ENCODE measurements at places on chromosomes 7 and 10.
A peak's percentile ranks its signal among the peaks of the same experiment; 100 is the strongest.

DNA sequence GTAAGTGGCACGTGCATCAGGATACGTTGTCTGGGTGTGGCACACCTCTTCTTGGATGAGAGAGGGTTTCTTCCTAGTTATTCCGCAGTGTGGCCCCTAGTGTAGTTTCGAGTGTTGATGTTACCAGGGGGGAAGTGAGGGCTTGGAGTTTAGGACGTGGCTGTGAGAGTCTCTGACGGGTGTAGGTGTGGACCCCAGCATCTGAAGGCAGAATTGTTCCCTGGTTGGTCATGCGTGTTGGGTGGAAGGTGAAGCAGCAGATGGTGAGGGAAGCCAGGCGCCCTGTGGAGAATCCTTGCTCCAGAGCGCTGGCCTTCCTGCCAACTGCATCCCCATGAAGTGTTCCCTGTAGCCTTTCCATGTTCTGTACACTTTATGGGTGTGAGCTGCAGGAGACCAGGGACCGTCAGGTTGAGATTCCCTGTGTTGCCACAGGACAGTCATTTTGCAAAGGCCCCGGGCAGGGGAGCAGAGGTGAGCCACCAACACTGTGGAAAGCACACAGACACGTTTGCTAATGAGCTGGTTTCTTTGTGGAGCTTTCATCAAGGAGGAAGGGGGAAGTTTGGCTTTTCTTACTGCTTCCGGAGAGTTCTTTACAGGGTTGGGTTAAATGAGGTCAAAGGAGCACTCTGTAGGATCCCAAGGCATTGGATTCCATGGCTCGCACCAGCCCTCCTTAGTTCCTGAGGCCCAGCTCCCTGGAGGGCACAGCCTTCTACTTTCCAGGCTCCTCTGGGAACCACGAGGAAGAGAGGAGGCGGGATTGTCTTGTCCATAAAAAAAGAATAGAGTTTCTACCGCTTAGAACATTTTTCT is 32.0 kb downstream of the TSPAN14 start:
- no peak for DNase-seq

GRCh38 chr7:95330961-95331337 is 6.6 kb upstream of the PON1 start:
- DNase-seq: no peak

- no peak for DNase-seq
These were observed 672.3 kb downstream of the TNS3 start for GRCh38 chr7:46909601-46910051.

DNA sequence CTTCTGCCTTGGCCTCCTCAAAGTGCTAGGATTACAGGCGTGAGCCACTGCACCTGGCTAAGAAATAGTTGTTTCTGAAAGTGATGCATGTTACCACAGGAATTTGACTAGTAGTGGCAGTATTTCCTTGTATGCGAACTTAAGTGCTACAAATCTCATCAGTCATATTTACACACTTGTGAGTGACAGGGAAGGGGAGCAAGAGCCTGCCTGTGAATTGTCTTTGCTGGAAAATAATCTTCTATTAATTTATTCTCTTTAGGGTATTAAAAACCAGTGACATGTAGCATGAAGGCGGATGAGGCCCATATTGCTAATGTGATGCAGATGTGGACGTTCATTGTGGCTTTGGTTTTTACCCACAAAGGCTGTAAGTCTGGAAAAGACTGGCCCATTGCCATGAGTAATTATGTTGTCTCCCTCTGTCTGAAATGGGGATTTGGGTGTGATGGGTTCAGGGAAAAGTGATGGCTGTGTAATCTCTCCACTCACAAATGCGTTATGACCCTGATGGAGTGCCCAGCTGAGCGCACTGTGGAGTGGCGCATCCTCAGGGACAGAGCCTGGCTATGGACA is 97.6 kb downstream of the CCNY start:
- no peak for DNase-seq

- DNase-seq: no peak
These were observed 388.3 kb upstream of the MKI67 start for GRCh38 chr10:128514536-128514935.

DNA sequence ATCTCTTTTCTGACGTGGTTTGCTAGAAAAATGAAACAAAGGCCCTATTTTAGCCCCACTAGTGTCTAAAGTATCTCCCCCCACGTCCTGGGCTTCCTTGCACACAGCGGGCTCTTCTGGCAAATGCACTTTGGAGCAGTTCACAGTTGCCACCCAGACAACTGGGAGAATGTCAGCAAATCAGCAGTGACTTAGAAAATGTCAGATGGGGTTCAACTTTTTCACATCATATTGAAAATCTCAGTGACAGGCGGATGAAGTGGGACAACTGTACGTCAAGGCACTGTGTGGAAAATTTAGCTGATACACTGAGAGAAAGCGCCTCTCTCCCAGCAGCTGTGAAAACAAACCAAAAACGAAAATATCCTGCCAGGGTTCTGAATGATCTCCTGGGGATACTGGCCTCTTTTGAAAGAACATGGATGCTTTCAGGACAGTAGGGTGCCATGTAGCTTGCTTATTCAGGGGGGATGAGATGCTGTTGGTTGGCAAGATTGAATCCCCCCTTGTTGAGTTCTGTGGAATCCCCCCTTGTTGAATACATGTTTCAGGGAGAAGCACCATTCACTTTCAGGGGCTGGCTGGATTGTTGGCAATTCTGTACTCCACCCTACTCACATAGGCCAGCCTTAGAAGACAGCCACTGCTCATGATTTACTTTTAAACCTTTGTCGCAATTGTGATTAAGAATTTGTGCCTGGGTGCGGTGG is 372.8 kb upstream of the CELF2 start:
- no peak for DNase-seq

DNA sequence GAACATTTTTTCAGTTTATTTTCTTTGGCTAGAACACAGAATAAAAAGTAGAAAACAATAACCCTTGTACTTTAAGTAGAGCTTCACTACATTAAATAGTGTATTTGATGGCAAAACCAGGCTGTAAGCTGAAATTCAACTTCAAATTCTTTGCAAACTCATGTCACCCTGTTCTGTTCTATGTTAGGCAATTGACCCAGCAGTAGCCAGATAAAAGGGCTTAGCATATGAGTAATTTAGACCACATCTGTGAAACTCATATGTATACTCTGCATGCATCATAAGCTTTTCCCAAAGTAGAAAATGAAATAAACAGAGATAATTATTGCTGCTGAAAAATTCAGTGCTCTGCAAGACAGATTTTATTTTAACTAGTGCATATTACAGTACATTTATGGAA is 150.2 kb downstream of the GNAI1 start:
- DNase-seq: no peak

GRCh38 chr7:92781117-92781720 is 55.2 kb downstream of the CDK6 start:
- DNase-seq: no peak

DNA sequence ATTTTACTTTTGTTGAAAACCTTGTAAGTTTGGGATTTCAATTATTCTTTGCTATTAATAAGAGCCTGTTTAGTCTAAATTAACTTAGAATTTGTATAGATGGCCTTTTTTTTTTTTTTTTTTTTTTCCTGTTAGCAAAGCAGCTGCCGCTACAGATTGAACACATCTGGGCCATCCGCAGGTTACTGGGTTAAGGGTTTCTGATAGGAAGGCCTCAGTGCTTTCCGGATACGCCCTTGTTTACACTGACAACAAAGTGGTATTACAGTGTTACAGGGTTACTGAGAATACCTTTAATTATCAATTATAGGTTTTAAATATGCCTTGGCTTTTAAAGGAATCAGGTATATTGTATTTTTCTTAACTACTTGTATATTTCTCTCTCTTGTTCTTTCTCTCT is 76.8 kb downstream of the PTN start:
- no peak for DNase-seq

GRCh38 chr7:142108728-142109505 is 2.6 kb upstream of the MGAM2 start:
- DNase-seq: no peak

DNA sequence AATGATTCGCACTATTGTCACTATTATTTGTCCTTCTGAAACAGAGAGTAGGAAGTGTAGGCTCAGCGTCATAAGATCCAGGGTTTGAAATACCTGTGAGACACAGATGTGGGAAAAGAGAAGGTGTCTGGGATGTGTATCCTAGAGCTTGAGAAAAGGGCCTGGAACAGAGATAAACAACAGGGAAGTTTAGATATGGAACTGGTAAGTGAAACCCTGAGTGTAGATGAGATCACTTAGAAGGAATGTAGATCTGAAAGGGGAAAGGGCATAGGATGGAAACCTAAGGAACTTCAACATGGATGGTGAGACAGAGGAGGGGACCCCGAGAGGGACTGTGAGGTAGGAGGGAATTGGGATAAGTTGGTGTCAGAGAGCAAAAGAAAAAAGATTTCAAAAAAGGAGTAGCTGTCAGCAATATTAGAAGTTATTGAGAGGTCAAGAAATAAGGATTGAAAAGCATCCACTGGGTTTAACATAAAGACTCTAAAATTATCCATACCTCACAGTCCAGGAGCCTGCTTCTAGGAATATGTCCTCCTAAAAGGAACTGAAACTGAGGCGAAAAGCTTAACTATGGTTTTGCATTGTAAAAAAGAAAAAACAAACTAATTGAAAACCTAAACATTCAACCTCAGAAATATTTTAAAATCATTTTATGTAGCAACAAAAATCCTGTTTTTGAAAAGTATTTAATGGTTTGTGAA is 119.2 kb upstream of the NPVF start:
- DNase-seq: no peak

- DNase-seq: no peak
These were observed 45.6 kb downstream of the NHLRC2 start for GRCh38 chr10:113899952-113900598.

DNA sequence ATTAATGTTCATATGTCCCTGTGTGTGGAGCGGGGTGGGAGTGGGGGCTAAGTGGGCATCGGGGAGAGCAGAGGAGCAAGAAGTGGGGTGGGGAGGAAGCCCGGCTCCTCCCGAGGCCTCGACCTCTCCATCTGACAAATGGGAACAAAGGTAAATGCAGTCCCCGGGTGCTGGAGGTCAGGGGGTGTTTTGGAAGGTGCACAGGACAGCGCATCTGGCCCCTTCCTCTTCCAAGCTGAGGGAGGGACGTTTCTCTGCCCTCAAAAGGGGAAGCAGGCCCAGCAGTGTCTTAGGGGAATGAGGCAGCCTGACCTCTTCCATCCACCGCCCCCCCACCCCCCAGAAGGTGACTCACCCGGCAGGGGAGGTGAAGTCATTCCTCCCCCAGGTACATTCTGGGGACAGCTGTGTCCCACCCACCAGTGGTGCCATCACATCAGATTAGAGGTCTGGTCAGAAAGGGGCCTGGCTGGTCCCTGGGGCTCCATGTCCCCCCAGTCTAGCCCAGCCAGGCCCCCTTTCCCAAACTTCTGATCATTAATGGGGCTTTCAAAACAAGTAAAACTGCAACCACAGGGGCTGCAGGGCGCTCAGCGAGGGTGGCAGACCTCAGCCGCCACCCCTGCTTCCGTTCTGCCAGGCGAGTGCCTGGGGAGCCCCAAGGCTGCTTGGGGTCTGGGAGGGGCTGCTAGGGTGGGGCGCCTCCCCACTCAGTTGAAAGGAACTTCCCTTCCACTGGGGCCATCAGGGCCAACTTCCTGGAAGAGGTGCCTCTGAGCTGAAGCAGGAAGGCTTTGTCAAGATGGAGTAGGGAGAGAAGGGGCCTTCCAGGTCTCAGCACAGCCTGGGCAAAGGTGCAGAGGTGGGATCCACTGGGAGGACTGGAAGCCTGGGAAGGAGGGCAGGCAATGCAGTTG is 10.8 kb downstream of the LFNG start:
- peak; percentile 64 for DNase-seq

DNA sequence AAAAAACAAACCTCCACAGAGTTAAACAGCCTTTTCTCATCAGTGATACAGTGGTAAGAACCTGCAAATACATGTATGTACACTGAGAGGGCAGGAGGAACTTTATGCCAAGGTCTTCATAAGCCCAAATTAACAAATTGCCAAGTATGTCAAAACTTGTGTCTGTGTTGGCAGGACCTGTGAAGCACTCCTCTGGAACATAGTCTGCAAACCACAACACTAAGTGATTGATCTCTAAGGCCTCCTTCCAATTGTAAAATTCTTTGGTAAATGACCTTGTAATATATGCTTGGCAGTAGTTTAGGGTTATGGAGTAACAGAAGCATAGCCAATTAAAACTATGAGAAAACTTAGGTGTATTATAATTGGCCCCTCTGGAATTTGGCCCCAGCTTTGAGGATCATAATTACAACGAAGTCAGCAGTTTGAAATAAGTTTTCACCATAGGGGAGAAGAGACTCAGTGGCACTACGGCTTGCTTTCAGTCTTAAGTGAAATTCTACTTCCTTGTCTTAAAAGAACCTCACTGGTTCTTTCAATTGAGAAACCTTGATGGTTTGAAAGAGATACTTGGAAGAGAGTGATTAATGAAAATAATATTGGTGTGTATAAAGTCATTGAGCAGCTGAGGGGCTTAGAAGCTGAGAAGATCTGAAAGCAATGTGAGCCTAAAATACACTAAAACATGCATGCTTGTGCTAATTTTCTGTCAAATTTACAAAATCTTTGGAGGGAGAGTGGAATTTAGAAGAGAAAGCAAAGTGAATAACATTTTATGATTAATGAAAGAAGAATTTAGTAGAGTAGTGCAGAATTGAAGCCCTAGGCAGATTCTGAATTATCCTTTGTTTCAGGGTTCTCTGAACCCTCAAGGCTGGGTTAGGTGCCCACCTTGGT is 57.6 kb downstream of the CNNM2 start:
- DNase-seq: no peak

GRCh38 chr7:98771519-98771918 is 98.3 kb downstream of the TMEM130 start:
- DNase-seq: no peak

DNA sequence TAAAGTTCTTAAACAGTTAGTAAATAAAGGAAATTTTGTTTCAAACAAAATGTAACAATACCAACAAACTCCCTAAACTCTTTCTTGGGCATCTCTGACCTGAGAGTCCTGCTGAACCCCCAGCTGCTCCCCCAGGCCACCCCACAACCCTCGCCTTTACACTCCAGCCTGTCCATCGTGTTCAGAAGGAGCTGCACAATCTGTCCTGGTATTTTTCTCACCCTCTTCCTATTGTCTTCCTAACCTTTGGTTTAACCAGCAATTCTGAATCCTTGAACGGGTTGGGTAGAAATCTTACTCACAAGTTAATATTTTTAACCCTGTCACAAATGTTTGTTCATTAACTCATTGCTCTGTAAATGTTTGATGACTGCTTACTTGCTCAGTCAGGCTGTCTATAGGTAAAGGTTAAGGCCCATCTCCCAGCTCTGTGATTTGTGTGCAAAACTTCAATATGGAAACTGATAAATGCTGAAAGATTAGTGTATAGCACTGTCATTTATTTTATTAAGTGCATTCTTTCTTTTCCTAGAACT is 16.8 kb downstream of the SFRP4 start:
- no peak for DNase-seq

DNA sequence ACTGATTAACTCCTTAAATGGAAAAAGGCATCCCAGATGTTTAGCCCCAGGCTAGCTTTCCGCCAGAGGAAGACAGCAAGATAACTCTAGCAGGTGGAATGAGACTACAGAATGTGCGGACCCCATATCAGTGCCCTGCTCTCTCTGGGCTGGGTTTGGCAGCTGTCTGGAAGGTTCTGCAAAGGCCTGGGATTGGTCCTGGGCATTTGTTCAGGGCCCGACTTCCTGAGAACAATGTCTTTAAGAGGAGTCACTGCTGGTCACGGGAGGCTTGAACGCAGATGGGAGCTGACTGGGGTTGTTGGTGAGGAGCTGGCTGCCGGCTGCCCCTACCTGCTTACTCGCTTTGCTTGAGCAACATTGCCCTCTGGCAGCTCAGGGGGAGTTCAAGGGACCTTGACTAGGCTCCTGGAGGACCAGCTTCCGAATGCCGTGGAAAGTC is 130.6 kb upstream of the BTBD16 start:
- DNase-seq: no peak

GRCh38 chr10:98621630-98622029 is 174.9 kb upstream of the HPS1 start:
- no peak for DNase-seq

Measured in T-helper 1 cell (primary cell).